ENCODE measurements at places on chromosomes 11 and 22. TPM values are rescaled to one million over a fixed set of nuclear protein-coding genes. Genes with fewer than 3 reads are reported as not detected.

- DNase-seq = peak; percentile 73
Observed at GRCh38 chr11:13335319-13335718, 57.7 kb downstream of the BMAL1 start.

GRCh38 chr11:12169822-12170221 is 59.4 kb downstream of the MICAL2 start:
- no peak for DNase-seq

The HPX gene
- total RNA-seq = 1.4 TPM

GRCh38 chr11:13852481-13852880 is 110.0 kb upstream of the SPON1 start:
- no peak for DNase-seq

DNA sequence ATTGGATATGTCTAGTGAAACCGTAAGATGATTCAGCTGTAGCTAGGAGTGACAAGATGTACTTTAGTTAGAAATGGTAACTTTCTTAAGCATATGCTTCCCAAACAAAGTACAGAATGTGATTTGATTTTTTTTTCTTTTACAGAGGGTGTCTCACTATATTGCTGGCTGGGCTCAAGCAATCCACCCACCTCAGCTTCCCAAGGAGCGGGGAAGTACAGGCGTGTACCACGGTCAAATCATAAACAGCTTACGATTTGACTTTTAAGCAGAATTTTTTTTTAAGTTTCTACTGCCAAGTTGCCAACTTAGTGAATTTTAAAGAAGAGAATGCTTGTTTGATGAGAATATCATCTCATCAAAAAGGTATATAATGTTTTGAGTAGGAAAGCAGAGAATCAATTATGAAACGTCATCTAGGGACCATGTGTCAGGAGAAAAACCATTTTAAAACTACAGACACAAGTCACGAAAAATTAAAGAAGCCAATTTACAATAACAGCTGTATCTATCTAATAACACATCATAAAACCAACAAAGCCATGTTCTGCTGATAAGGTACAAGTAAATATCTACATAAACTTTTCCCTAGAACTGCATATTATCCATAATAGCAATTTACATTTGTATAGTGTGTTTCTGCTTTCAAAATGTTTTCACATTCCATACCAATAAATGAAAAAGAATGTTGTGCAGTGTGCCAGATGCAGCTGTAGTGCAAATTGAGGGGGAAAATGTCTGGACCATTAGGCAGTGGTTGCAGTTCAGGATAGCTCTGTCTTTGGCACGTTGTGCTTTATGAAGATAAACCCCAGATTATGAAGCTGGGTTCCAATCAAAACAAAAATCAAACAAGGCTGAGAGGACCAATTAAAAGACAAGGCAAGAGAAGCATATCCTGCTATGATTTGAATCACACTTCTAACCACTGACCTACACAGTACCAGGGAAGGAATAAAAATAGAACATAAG is 33.7 kb upstream of the USP47 start:
- DNase-seq = no peak

GRCh38 chr11:6693342-6694228 is 10.4 kb upstream of the MRPL17 start:
- DNase-seq = no peak

DNA sequence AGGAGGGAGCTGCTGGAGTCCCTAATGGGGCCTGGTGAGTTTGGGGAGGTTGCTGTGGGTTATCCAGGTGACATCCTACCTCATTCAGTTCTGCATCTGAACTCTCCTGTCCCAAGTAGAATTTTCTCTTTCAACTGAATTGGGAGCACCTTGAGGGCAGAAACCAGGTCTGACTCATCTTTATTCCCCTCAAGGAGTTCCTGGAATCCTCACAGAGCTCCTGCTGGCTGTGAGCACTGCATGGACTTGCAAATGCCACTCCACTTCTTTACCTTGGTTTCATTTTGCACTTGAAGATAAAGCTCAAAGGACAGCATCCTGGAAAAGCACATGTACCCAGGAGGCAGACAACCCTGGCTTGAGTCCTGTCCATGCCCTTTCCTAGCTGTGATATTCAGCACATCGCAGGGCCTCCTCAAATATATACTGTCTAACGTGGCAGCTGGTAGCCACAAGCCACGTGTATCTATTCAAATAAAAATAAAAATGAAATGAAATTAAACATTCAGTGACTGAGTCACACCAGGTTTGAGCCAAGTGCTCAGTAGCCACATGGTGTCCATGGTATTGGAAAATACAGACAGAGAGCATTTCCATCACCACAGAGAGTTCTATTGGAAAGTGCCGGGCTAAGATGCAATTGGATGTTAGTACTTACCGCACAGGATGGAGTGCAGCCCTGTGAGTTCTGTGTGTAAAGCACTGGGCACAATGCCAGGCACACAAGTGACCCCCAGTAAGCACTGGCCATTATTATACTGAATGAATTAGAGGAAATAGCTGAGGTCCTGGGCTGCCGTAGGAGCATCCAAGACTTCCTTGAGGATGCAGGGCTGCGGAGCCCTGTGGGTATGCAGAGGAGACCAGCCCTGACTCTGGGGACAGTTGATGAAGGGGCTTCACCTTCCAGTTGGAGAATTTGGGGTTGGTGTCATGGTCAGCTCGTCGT is 149.0 kb downstream of the PKNOX2 start:
- DNase-seq = no peak

GRCh38 chr11:21615955-21616371 is 576.9 kb upstream of the ANO5 start:
- no peak for DNase-seq

GRCh38 chr22:49530671-49531367 is 296.9 kb downstream of the BRD1 start:
- no peak for DNase-seq

Measured in endothelial cell (in vitro differentiated cells).